Left cardiac atrium (tissue), 4 donors: ENCODE measurements at places on chromosomes 7 and 10.
A peak's percentile ranks its signal among the peaks of the same experiment; 100 is the strongest.

GRCh38 chr7:11835260-11835659 lies 3.3 kb upstream of the THSD7A start:
- DNase-seq, result no peak

- DNase-seq, result no peak
Measured at GRCh38 chr10:130470286-130470685, 334.1 kb downstream of the GLRX3 start.

- no peak for DNase-seq
Measured at GRCh38 chr7:151181011-151181431, 6.0 kb downstream of the ASB10 start.

DNA sequence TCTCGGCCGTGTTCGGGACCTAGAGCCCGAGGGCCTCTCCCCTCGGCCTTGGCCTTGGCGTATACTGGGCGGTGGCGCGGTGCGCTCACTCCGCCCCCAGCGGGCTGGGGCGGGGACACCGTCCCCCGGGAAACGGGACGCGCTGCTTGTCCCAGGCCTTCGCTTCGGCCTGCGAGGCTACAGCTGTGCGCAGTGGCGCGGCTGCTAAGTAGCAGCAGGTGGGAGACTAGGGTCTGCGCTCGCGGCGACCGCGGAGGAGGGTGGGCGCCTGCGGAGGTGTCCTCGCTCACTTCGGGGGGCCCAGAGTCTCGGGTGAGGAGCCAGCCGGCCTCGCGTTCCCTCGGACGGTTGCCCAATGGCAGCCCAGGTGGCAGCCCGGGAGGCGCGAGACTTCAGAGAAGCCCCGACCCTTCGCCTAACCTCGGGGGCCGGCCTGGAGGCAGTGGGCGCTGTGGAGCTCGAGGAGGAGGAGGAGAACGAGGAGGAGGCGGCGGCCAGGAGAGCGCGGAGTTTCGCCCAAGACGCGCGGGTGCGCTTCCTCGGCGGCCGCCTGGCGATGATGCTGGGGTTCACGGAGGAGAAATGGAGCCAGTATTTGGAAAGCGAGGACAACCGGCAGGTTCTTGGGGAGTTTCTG lies at the start of gene DNAH11:
DNAH11 (plus strand) TSS at position 149 of the 637 bp plus-strand sequence; CDS start at position 356, 207 bp downstream.
- DNase-seq, result peak; percentile 46

- no peak for DNase-seq
Measured at GRCh38 chr10:110857265-110858171, 14.2 kb upstream of the PDCD4 start.

GRCh38 chr7:132232406-132232805 lies 343.9 kb downstream of the PLXNA4 start:
- DNase-seq, result no peak

GRCh38 chr7:152178405-152179058 lies 153.1 kb downstream of the GALNT11 start:
- DNase-seq, result no peak

DNA sequence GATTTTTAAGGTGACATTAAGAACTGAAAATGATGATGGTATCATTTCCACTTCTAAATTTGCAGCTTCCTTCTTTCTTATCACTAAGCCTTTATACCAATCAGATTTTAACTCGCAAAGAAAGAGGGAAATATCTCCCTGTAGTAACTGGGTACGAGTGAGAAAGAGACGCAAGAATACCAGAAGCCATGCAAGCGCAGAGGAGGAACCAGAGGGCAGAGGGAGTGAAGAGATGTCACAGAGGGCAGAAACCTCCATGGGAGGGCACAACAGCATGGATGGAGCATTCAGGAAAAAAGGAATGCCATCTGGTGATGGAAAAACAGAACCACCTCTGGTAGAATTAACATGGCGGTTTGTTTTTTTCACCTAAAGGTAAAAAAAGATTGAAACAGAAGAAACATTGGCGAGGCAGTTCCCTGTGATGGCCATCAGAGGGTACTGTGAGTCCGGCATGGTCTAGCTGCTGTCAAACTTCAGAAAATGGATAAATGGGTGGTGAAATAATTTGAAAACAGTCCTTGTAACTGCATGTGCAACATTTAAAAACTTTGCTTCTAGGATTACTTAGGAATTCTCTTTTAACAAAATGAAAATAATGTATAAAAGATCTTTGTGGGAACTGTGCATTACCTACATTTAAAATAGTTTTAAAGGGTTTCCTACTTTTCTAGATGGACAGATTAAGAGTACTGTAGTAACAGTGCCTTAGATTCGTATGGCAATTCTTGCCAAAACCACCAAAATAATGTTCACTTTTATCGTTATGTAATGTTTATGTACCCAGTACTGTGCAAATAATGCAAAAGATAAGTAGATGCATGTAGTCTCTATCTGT lies 91.8 kb downstream of the ARHGAP12 start:
- DNase-seq, result no peak

GRCh38 chr10:62903828-62904227 lies 87.7 kb upstream of the EGR2 start:
- no peak for DNase-seq

GRCh38 chr10:124035928-124036558 lies 57.4 kb downstream of the CHST15 start:
- peak; percentile 43 for DNase-seq

DNA sequence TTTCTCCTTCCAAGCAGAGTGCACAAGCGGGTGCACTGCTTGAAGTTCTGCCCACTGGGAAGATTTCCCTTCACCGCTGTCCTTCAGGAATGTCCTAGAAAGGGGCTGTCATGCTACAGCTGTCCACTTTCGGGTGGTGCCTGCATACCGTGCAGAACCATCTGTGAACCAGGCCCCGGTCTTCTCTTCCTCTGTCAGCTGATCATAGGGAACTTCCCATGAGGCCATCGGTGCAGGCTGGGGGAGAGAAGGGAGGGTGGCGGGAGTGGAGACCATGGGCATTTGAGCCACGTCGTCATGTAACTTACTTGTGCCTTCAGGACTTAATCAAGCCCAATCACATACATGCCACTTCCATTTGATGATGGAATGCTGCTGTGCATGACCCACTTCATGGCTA lies 111.6 kb downstream of the NKX6-2 start:
- no peak for DNase-seq

DNA sequence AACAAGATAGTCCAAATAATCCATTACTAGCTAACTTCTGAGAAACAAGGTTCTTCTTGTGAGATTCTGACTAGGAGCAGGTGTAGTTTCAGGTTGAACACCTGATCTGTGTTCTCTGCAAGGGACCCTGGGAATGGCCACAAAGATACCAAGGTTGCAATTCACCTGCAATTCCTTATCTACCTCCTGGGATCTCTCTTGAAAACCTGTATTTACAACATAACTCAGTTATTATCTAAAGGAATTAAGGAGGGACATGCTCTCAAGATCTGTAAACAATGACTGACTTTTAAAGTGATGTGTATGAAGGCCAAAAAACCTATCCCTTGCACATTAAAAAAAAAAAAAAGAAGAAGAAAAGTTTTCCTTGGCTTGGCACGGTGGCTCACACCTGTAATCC lies 54.8 kb downstream of the ABLIM1 start:
- DNase-seq, result no peak

DNA sequence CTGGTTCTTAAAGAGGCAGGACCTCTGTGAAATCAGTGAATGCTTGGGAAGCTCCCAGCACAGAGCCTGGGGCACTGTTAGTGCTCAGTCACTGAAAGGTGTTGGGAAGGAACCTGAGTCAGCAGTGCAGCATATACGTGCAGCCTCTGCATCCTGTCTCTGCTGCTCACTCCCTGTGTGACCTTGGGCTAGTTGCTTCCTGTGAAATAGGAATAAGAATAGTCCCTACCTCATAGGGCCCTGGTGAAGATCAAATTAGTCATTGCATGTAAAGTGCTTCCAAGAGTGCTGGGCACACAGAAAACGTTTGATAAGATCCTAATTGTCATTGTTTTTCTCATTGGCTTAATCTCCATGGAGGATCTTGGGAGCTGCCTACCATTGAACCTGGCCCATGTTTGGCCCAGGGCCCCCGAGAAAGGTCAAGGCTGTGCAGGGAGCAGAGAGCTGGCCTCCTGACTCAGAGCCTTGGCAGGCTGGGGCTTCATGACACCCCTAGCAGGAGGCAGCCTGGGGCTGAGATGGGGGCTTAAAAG lies 73.3 kb upstream of the COL13A1 start:
- no peak for DNase-seq

DNA sequence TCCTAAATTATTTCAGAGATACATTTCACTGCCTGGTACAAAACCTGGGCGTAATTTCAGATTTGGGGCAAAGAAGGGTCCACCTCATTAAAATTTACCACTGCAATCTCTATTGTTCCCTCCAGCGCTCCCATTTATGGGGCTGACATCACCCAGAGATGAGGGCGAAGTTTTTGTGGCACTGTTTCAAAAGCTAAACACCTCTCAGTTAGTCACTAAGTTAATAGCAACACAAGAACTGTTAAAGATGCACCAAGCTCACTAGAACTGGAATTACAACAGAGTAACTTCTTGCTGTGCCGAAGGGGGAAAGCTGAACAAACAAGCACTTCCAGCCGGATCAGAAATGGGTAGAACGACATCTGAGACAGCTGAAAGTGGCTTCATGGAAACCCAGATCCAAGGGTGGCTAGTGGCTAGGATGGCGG lies 179.4 kb downstream of the GATA3 start:
- no peak for DNase-seq

GRCh38 chr7:70587739-70588138 lies 544.2 kb upstream of the GALNT17 start:
- DNase-seq, result no peak

GRCh38 chr7:94975336-94975735 lies 67.9 kb downstream of the PPP1R9A start:
- DNase-seq, result no peak

GRCh38 chr7:121505021-121505420 lies 108.9 kb upstream of the FAM3C start:
- no peak for DNase-seq

GRCh38 chr7:105122619-105123018 lies 108.6 kb downstream of the KMT2E start:
- no peak for DNase-seq

DNA sequence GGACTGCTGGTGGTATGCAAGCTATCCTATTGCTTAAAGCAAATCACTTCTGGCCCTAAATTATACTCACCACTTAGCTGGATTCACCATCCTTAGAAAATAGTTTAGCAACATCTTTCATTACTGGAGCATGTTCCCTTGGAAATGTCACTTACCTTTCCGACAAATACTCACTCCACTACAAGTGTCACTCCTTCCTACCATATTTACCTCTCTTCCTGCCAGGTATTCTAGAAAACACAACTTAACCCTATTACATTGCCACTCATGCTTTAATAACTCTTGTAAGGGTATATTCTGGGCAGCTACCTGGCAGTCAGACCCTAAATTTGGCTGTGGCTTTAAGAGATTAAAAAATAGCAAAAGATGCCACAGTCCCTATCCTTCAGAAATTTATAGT lies 37.5 kb upstream of the CTNNA3 start:
- DNase-seq, result no peak

DNA sequence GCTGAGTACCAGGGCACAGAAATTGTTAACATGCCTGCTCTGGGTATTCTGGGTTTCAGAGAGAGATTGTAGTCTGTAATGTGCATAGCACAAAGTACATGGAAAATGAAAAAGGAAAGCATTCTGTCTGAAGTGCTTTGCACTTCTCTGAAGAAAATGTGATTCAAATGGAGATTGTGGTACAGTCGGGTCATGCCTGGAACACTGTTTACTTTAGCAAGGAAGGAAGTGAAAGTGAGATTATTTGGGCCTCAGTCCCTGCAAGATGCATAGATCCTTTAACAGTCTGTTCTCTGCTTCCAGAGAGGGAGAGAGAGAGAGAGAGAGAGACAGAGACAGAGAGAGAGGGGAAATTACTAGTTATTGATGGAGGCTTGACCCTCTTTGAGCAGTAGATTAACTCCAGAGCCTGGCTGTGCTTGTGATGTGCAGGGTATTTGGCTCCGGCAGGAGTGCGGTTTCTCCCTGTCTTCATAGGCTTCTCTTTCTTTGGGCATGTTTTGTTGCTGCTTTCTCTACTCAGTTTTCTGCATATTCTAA lies 5.4 kb downstream of the VWC2 start:
- no peak for DNase-seq

GRCh38 chr10:7424315-7424714 lies 13.5 kb upstream of the SFMBT2 start:
- DNase-seq, result no peak

DNA sequence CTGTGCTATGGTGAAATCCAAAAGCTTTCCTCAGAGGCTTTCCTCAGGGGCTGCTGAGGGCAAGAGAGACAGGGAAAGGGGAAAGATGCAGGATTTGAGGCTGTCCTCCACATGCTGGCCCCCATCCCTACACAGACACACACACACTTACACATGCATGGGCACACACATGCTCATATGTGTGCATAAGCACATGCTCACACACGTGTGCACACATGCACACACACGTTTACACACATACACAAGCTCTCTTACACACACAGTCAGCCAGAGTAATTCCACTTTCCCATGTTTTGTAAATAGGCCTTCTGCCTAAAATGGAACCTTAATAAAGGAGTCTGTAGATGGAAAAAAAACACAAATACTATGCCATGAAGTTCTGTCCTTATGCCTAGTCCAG lies 312.9 kb downstream of the GRID1 start:
- no peak for DNase-seq

- DNase-seq, result no peak
Measured at GRCh38 chr7:48899932-48900331, 24.4 kb upstream of the CDC14C start.

DNA sequence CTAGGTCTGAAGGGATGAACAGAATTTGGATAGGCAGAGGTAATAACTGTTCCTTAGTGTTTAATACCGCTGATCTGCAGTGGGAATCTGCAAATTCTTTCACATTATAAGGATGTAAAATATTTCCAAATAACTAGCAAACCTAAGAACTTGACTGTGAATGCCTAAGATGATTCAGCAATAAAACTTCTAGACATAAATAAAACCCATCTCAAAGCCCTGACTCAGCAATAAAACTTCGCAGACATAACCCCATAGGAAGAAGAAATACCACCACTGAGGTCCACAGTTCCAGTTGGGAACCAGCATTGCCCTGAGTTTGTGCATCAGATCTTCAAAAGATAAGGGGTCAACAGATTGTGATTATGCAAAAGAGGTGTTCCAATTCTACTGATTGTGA lies 354.2 kb downstream of the GFRA1 start:
- no peak for DNase-seq

DNA sequence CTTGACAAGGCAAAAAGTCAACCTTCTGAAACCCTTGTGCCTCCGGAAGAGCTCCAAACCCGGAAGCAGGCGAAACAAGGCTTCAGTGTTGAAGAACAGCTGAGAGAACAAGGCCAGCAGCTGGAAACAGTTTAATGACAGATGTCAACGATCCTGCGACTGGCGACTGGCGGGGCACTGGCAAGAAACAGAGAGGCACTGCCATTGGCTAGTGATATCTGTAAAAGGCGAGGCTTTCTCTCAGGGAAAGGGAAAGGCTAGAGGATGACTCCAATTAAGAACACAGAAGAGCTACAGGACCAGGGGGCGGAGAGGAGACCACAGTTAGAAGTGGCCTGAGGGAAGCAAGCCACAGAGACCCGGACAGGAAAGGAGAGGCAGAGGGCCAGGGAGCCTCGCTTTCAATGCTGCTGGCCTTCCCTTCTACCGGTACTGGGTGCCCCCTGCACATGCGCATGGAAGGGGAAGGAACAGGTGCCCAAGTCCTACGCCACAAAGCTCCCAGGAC lies 19.4 kb downstream of the ITGB1 start:
- DNase-seq, result peak; percentile 36
